LHCN-M2 (cell line): ENCODE measurements at places on chromosomes 13 and 19.

- no peak for DNase-seq
Observed at GRCh38 chr19:3006075-3006767, 22.9 kb downstream of the TLE2 start.

DNA sequence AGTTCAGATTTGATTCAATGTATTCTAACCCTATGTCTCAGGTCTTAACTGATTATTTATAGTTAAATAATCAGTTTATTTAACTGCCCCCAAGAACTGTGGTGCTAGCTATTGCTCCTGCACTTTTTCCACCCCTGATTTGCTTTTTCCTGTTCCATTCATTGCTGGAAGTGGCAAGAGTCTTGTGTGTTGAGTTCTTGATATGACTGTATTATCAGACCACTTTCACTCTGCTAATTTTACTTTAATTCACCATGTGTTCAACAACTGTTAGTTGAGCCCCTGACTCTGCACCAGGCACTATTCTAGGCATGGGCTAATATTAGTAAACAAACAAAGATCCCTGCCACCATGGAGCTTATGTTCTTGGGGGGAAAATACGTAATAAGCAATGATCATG lies 39.9 kb downstream of the WDFY2 start:
- no peak for DNase-seq

- DNase-seq, result no peak
Observed at GRCh38 chr13:79908381-79908780, 427.4 kb downstream of the NDFIP2 start.

DNA sequence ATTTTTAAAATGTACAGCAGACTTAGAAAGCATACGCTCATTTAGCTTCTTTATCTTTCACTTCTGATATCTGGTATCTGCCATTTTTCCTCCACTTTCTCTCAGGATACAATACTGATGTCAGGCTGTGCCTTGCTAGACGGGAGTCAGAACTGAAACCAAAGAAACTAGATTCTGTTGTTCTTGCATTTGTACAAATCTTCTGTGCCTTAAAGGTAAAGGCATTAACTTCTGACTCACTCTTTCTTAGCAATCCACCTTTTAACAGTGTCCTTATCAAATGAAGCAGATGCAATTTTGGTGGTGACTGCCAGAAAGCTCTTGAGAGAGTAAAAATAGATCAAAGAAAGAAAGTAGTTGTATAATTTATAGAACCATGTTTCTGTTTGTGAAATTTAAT lies 370.4 kb downstream of the PCDH20 start:
- no peak for DNase-seq

DNA sequence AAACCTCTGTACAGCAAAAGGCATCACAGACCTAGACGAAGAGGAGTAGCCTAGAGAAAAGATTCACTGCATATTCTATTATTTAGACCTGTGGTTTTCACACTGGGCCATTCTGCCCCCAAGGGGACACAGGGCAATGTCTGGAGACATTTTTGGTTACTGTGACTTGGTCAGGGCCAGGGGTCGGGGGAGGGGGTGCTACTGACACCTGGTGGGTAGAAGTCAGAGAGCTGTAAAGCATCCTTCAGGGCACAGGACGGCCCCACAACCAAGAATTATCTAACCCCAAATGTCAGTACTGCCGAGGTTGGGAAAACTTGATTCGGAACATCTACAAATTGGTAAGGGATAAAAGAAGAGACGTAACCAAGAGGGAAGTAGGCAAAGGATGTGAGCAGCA lies 11.3 kb downstream of the ELAVL1 start:
- no peak for DNase-seq

- DNase-seq, result peak; percentile 2
Observed at GRCh38 chr19:30036154-30037129, 94.4 kb downstream of the URI1 start.

DNA sequence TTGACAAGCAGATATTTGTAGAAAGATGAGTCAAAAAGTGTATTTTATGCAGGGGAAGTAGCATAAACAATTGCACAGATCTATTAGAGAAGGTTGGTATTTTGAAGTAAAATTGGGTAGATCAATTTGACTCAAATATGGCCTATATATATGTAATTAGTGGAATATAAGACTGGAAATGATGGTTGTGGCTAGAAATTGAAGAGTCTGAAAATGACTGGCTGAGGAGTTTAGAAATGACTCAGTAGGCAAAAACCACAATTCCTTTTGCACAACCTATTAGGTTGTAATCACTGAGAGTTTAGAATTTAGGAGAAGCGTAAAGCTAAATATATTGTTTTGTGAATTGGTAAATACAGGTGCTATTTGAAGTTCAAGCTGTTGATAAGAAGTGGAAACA lies 622.6 kb upstream of the PCDH20 start:
- no peak for DNase-seq

GRCh38 chr19:50580970-50581634 lies 12.9 kb upstream of the LRRC4B start:
- DNase-seq, result no peak

DNA sequence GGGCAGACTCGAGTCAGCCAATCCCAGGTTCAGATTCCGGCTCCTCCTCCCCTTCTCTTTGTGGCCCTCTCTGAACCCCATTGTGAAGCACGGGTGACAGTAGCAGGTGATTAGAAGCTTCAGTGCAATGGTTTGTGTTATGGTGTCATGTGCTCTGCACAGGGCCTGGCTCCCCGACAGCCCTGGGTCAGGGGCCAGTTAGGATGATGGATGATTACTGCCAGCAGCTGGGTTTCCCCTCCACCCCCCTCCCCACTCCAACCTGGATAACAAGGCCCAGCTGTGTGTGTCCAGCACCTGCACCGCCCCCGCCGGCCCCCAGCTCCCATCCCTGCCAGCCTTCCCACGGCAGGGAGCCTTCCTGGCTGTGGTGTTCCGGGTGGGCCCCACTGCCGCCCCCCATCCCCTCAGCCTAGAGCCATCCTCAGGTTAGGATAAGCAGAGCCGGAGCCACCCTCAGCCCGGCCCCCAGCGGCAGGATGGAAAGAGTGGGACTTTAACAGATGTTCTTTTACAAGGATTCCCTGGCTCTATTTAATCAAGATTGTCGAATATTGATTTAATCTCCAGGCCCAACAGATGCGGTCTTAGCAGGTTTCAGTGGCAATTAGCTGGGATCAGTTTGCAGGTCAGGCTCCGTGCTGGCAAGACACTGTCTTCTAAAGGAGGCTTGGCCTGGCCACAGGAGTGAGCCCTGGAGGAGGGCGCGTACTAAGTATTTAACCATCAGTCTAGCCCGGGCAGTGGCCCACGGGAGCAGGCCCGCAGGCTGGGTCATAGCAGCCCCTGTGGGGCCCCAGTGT lies 156.2 kb downstream of the SIPA1L3 start:
- DNase-seq, result peak; percentile 27

- no peak for DNase-seq
Observed at GRCh38 chr13:58630794-58631193, 999.2 kb downstream of the PCDH17 start.

DNA sequence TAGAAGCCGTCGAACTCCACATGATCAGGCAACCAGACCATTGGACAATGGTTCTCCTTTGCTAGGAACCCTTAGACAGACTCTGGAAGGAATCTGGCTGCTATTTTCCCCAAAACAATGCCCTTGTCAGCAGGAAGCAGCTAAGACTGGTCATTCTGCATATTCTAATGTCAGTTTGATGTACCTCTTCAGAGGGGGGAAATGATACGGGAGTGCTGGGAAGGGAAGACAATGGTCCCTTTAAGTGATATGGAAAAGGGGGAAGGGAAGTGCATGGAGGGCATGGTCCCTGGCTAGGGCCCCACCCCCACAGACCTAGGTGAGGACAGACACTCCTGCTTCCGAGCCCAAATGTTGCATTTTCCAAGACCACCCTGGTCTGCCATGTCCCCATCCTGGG lies 389.0 kb upstream of the SLITRK6 start:
- no peak for DNase-seq

- no peak for DNase-seq
Observed at GRCh38 chr13:32476021-32476731, 48.2 kb upstream of the N4BP2L1 start.

- DNase-seq, result no peak
Observed at GRCh38 chr13:110700186-110700585, 5.7 kb downstream of the CARS2 start.

DNA sequence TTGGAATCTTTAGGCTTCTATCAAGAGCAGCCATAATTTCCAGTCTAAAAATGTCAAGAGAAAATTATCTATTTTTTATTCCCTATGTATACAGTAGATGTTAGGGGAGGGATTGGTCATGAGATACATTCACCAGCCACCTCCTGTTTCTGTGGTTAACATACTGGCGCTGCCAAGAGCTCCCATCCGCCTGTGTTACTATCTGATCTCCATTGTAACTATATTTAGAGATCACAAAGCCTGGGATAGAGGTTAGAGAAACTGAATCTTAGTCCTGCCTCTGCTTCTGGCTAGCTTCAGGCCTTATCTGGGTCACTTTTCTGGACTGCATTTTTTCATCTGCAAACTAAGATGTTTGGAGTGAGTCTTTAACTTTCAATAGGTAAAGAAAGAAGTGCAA lies 46.3 kb downstream of the POLR1D start:
- peak; percentile 64 for DNase-seq

- no peak for DNase-seq
Observed at GRCh38 chr13:98755116-98755515, 2.6 kb upstream of the SLC15A1 start.

GRCh38 chr19:48495396-48495795 lies 16.2 kb downstream of the LMTK3 start:
- peak; percentile 33 for DNase-seq

- DNase-seq, result no peak
Observed at GRCh38 chr19:47322058-47322457, 9.9 kb upstream of the C5AR2 start.

- DNase-seq, result peak; percentile 46
Observed at GRCh38 chr19:42191855-42192254, 25.6 kb downstream of the DEDD2 start.

DNA sequence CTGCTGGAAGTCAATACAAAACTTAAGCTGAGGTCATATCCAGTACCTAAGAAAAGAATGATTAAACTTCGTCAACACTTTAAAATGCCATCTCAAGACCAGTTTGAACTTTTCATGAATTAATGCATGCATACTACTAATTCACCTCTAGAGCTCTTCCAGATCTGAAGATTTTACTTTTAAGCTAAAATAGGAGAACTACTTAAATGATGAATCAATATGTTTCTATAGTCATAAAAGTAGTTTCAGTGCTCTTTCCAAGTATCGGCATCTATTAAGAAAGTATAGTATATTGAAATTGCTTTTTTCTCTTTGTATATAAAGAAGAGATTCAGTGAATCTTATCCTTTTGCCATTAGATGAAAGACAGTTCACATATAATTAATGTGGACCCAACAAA lies 1123.9 kb downstream of the PCDH9 start:
- no peak for DNase-seq

DNA sequence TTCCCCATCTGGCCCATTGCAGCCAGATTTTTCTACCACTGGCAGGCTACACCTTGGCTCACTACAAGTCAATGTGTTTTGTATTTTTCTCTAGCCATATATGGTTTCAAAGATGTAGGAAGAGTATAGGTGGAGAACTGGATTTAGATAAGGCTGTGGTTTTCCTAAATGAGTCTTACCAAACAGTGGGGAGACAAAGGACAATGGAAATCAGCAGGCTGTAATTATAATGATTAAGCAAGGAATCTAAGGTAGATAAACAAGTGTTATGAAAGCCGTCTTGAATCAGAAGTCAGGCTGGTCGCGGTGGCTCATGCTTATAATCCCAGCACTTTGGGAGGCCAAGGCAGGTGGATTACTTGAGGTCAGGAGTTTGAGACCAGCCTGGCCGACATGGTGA lies 11.2 kb downstream of the IGFL1 start:
- no peak for DNase-seq

DNA sequence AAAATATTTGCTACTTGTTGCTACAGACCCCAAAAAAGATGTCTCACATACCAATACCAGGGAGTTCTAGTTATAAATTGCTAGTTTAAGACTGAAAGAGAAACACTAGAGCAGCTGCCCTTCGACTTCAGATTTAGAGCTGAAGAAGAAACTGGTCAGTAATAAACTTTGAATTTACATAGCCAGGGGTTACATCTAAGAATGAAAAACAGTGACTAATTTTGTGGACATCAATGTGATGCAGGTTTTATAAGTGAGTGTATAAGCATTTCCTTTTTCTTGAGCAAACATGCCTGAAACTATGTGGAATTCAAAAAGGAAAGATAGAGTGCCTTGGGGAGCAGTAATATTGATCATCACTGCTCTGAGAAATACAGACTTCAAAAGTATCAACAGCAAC lies 724.9 kb upstream of the MIR17HG start:
- DNase-seq, result peak; percentile 17

DNA sequence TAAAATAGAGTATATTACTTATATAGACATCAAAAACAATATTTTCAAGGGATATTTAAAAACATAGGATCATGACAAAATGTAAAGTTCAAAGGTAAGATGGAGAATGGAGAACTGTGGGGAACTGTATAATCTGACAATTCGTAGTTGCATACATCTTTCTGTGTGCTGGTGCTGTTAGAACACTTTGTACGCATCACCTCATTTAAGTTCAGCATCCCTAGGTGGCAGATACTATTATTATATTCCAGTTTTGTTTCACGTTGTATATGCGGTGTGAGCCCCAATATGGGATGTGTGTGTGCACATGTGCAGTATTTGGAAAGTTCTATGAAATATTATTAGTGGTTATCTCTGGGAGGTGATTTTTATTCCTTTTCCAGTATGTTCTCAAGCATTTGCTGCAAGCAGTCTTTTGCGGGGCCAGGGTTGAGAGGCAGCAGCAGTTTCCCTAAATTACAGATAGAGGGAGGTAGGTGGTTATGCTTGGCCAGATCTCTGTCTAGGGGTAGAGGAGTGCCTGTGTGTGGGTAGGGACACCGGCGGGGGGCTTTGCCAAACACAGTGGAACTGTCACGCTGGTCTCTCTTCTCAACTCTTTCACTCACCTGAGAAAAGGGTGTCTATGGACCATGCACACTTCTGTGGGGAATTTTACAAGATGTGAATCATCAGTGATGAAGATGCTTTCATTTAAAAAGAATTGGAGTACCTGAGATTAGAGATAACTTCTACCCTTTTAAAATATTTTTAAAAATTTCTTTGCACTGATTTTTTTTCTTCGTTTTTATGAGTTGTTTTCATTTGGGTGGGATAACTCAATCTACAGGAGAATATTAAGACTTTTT lies 55.6 kb upstream of the ALOX5AP start:
- peak; percentile 49 for DNase-seq

DNA sequence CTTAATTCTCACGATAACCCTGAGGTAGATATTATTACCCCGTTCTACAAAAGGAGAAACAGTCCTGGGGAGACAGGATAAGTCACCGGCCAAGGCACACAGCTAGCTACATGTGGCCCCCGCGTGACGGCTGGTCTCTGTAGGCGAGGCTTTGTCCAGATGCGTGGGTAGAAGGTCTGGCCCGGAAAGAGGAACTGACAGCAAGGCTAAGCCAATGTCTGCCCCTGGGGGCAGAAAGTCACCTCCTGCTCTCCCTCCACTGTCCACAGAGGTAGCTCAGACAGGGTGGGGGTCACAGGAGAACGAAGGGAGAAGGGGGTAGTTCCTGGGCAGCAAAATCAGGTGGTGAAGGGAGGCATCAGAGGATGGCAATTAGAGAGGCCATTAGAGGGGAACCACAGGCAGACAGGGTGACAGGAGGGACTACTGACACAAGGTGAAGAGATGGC lies 1.8 kb downstream of the APOC4 start:
- DNase-seq, result no peak
